ENCODE measurements at places on chromosomes 16 and 17. TPM values are rescaled to one million over a fixed set of nuclear protein-coding genes. Genes with fewer than 3 reads are reported as not detected.

DNA sequence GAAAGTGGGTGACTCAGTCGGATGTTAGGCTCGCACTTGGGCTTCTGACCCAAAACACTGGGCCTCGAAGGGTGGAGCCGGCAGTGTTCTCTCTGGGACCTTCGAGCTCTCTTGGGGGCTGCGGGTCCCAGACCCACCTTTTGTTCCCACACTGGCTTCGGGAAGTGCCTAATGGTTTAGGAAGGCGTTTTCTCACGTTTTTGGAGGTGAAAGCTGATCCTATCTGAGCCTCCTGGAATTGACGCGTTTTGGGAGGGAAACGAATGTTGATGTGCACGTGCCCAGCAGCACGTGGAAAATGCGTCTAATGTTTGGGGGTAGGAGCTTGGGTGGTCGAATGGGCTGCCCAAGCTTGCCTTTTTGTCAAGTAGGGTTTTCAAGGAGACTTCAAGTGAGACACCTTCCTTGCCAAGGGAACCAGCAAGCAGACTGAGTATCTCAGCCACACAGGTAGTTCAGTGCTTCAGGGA lies 666 bp downstream of the HGS start:
- DNase-seq = no peak

- DNase-seq = no peak
Observed at GRCh38 chr16:24002619-24003018, 166.8 kb downstream of the PRKCB start.

DNA sequence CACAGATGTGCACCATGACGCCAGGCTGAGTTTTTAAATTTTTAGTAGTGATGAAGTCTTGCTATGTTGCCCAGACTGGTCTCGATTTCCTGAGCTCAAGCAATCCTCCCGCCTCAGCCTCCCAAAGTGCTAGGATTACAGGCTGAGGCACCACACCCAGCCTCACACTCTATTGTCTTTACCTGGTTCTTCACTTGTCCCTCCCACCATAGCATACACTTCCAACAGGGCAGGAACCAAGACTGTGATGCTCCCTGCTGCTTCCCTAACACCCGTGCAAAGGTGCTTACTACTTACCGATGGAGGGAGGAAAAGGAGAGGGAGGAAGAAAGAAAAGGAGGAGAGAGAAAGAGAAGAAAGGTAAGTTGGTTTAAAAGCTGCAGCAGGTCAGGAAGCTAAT lies 41.4 kb upstream of the MEIOC start:
- no peak for DNase-seq

- no peak for DNase-seq
Observed at GRCh38 chr16:75044800-75045361, 46.1 kb downstream of the ZNRF1 start.

DNA sequence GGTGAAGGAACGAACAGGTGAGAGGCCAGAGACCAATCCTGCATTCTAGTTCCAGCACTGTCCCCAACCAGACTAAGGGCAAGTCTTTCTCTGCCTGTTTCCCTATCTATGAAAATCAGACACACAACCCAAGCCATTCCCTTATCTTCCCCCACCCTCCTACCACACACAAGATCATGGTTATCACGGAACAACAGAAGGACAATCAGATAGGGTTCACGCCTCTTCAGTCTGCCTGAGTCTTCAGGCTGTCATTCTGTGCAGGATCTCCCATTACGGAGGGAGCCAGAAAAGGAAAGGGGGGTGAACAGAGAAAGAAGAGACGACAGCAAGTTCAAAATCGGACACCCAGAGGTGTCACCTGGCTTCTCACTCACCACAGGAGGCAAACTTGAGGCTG lies 11.1 kb downstream of the TLE7 start:
- no peak for DNase-seq

DNA sequence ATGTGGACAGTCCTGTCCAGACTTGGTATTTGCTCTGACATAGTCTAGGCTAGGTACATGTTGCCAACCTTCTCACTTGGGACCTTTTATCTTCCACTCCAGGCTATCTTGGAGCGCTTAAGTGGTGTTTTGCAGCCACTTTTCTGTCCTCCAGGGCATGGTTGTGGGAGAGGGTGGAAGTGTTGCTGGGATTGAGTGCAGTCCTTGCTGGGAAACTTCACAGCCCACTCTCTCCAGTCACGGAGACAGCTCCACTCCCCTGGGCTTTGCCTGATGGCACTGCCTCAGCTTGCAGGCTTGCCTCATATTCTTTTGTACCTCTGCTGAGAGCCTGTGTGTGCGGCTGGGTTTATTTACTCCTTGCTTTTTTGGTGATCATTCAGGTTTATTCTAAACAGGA lies 17.4 kb downstream of the RPA1 start:
- no peak for DNase-seq

GRCh38 chr17:31596382-31597323 lies 205.2 kb downstream of the RAB11FIP4 start:
- DNase-seq = no peak

The TLCD2 gene
- polyA plus RNA-seq = 5.3 TPM

The TMIGD1 gene
- not detected for polyA plus RNA-seq
